ENCODE measurements at places on chromosomes 6 and 20.

GRCh38 chr6:24744911-24745310 is 26.0 kb upstream of the C6orf62 start:
- no peak for DNase-seq

- DNase-seq: no peak
Measured at GRCh38 chr6:124670801-124671200, 291.4 kb upstream of the RNF217 start.

GRCh38 chr20:62728028-62728780 is 19.6 kb downstream of the NTSR1 start:
- DNase-seq: no peak

GRCh38 chr6:90490030-90490716 is 96.7 kb downstream of the MAP3K7 start:
- peak; percentile 62 for DNase-seq

DNA sequence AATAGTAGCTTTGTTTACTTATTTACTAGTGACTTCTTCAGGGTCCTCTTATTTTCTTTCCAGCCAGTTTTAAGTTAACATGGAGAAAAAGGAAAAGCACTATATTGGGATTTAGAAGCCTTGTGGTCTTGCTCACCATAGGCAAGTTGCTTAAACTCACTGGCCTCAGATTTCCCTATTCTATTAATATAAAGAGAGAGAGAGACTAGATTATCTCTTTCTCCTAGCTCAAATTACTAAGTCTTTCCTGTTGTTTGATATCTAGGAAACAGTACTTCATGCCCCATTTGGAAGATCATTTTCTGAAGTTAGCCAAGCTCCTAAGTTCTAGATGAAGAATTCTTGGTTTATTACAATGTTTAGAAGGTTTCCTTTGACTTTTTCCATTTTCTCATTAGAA is 32.5 kb downstream of the CTNNBL1 start:
- DNase-seq: no peak

- no peak for DNase-seq
Measured at GRCh38 chr6:154239392-154239791, 117.2 kb downstream of the IPCEF1 start.

GRCh38 chr6:63395381-63395780 is 75.6 kb upstream of the LGSN start:
- no peak for DNase-seq

DNA sequence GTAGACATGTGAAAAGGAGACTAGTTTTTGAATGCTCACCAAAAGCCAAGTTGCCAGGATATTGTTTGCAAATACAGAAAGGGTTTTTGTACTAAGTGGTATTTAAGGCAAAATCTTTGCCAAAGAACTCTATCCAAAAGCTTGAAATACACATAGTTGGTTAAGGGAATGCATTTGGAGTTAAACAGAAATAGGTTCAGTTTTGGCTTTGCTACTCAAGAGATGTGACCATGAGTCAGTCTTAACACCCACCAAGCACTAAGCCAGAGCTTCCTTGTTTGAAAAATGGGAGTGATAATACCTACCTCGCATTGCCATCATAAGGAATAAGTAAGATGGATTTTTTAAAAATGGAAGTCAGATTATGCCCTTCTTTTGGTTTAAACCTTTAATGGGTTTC is 191.7 kb upstream of the LAMP5 start:
- DNase-seq: no peak

DNA sequence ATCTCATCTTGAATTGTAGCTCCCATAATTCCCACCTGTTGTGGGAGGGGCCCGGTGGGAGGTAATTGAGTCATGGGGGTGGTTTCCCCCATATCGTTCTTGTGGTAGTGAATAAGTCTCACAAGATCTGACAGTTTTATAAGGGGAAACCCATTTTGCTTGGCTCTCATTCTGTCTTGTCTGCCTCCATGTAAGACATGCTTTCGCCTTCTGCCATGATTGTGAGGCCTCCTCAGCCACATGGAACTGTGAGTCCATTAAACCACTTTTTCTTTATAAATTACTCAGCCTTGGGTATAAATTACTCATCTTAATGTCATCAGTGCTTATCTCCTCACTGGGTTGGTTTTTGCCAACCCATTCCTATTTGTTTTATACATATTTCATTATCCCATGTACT is 142.0 kb upstream of the GMDS start:
- DNase-seq: no peak

DNA sequence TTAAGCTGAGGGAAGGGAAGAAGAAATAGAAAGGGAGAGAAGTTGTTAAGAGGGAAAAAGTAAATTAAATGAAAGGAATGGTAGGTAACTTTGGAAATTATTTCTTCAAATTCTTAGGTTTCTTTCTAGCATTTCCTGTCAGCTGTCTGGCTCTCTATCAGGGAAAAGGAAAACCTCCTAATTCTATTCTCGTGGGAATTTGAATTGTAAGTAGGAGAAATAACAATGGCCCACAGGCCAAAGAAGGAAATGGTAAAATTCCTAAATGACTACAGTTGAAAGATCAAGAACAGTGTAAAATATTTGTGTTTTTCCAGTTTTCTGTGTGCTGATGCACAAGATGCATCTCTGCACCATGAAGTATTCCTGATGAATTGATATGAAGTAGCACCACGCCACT is 173.0 kb downstream of the IBTK start:
- DNase-seq: no peak

DNA sequence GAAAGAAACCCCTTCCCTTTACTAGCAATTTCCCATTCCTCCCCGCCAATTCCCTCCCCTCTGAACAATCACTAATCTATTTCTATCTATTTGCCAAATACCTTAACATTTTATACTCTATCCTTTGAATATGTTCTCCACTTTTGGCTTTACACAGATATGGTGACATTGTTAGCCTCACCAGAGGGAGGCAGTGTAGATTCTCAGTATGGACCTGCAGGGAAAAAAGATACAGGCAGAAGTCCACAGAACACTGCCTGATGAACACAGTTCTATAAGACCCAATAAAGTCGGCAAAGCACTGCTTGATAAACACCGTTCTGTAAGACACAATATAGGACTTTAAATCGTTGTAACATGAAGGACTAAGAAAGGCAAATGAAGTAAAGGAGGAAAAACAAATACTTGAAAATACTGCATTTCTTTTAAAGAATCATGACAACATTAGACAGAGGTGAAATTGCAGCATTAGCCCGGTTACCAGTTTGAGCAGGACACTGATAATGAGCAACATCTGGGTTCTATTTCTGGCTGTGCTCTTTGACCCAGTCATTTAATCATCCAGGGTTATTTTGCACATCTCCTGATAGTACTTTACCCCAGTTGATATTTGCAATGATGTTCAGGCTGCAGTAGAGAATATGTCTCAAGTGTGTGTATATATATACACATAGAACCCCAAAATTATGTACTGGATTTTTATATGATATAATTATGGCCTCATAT is 296.8 kb downstream of the UTRN start:
- DNase-seq: peak; percentile 11

- DNase-seq: no peak
Measured at GRCh38 chr6:13412639-13413465, 74.5 kb downstream of the GFOD1 start.
